ENCODE measurements at places on chromosomes 2 and 18.

GRCh38 chr2:7969756-7970515 lies 711.9 kb upstream of the ID2 start:
- no peak for DNase-seq

- no peak for DNase-seq
Observed at GRCh38 chr2:114400890-114401289, 41.6 kb upstream of the DPP10 start.

DNA sequence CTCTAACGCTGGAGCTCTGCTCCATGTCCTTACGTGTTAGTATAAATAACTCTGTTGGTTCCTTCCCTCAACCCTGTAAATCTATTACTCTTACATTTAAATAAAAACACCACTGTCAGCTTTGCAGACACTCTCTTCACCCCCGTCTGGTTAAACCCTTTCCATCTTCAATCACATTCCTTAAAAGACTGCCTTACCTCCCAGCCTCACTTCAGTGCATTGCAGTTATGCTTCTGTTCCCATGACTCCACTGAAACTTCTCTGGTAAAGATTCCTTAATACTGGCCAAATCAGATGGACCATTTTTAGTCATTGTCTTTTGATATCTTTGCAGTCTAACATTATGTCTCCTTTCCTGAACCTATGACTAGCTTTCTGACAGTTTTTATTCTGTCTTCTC lies 61.7 kb downstream of the EML4 start:
- DNase-seq, result peak; percentile 17

DNA sequence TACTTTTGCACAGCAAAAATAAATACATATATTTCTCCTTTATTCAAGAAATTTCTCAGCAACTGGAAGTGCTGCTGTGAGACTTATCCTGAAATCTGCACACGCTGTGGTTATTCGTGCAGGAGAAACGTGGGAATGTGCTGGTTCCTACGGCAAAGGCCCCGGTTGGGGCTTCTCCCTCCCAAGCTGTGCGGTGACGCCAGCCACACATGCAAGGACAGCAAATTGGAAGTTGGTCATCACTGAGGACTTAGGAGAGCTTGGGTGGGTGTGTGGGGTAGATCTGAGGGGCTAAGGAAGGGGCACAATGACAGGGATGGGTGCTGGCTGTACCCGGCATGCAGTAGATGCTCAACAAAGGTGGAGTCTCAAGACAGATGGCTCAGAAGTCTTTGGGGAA lies 16.5 kb upstream of the MTCL1 start:
- no peak for DNase-seq

- DNase-seq, result peak; percentile 92
Observed at GRCh38 chr2:191247381-191248057, 2.3 kb downstream of the MYO1B start.

DNA sequence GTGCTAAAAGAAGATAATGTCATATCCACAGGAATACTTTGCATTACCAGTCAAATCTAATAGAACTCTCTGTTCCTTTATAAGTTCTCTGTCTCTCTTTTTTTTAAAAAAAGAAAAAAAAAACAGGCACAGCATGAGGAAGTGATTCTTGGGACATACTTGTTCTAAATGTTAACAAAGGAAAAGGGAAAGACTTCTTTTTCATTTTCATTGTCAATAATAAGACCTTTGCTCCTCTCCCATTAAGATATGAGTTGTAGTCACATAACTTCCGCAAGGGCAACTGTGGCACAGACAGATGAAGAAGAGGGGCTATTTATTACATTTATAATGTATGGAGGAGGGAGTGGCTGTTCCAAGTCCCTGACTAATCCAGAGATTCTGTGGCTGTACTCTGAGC lies 4.7 kb downstream of the CD302 start:
- DNase-seq, result no peak

- DNase-seq, result no peak
Observed at GRCh38 chr2:172555272-172555521, 693 bp upstream of the PDK1 start.

GRCh38 chr2:23706613-23707078 lies 220.3 kb downstream of the ATAD2B start:
- DNase-seq, result no peak

DNA sequence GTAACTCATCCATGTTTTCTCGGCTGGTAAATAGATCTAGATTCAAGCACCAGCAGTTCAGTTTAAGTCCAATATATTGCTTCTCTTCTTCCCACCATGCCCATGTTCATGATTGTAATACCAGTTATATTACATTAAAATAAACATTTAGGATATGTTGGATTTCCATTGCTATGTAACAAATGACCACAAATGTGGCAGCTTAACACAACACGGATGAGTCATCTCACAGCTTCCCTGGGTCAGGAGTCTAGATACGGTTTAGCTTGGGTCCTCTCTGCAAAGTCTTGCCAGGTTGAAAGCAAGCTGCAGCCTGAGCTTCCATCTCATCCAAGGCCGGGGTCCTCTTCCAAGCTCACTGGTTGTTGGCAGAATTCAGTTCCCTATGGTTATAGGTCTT lies 39.4 kb upstream of the SMAD2 start:
- DNase-seq, result peak; percentile 61

- no peak for DNase-seq
Observed at GRCh38 chr18:30915336-30915988, 127.1 kb downstream of the DSC3 start.

- peak; percentile 79 for DNase-seq
Observed at GRCh38 chr2:18791172-18791797, 201.9 kb upstream of the NT5C1B start.

DNA sequence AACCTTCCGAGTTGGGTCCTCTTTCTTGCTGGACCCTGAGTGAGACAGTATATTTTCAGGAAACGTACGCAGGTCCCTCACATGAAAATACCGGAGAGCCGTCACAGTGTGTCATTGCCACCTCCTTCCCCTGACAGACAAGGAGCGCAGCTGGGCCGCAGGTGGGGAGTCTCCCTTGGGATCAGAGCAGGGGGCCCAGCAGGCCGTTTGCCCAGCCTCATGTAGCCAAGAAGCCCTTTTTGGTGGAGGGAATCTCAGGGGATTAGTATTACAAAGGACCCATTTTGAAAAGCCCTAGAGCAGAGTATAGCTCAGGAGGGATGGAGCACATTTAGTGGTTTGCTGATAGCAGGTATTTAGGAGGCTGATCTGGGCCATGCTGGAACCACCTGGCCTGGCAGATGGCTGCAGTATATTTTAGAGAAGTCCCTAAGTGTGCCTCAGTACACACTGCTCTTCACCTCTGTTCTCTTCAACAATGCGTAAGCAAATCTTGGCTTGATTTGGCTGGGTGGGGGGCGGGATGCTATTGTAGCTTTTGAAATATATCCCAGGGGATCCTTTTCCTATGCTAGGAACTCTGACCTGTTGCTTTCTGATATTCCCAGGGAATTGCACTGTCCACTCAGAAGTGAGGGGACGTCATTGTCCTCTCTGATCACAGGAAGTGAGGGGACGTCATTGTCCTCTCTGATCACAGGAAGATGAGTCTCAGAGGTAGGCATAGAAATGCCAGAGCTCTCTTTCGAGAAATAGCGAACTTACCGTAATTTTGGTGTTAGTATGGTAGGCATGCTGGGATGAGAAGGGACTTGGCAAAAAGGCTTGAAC lies 171.9 kb downstream of the HRH4 start:
- DNase-seq, result no peak

DNA sequence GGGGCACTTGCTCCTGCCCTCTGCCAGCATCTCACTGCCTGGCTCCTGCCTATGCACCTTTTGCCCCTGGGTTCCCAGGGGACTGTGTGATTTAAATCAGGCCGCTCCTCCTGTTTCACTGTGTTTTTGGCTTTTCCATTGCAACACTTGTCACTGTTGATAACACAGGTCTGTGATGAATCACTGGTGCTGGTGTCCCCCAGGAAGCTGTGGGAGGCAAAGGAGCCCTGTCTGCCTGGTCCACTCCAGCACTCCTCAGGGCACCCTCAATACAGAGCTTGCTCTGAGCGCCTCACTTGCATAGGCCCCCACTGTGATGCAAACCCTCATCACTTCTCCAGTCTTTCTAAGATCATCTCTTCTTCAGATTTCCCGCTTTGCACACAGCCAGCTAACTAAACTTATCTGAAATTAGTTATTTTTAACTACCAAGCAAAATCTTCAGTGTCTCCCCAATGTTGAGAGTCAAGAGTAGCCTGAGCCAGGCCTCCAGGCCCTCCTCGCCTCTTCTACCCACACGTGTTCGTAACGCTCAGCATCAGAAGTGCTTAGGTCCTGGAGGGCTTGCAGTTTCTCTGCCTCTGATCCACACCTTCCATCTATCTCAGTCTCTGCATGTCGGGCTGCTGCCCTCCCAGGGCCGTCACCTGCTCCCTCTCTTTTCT lies 2.8 kb downstream of the TMEM18 start:
- no peak for DNase-seq

- DNase-seq, result no peak
Observed at GRCh38 chr2:159573294-159573693, 43.1 kb downstream of the BAZ2B start.

DNA sequence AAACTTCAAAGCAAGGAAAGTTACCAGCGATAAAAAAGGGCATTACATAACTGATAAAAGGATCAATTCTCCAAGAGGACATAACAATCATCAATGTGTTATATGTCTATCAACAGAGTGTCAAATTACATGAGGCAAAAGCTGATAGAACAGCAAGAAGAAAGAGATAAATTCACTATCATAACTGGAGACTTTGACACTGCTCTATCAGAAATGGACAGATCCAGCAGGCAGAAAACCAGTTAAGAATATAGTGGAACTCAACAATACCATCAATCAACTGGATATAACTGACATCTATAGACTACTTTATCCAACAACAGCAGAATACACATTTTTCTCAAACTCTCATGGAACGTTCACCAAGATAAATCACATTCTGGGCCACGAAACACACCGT lies 65.0 kb downstream of the ROCK2 start:
- no peak for DNase-seq

DNA sequence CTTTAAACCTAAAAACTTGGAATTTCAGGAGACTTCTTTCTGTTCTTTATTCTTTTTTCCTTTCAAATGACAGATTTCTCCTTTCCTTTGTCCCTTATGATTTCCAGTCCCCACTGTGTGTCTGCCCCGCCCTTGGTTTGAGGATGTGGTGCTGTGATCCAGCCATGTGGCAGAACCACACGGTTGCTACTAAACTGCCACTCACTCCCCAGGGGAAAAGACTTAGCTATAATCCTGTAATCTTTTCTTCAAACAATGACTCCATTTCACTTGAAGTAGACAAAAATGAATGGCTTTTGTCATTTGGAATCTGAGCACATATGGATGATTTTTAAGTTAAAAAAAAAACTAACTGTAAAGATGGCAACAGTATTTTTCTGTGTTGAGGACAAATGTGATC lies 76.2 kb upstream of the STAM2 start:
- DNase-seq, result no peak

GRCh38 chr2:239376942-239377531 lies 23.8 kb downstream of the HDAC4 start:
- DNase-seq, result no peak

- DNase-seq, result no peak
Observed at GRCh38 chr2:125643128-125643527, 1012.8 kb upstream of the GYPC start.

Data from choroid plexus epithelial cell (primary cell).